Endothelial cell of umbilical vein (primary cell): ENCODE measurements at places on chromosomes 6 and 20.

DNA sequence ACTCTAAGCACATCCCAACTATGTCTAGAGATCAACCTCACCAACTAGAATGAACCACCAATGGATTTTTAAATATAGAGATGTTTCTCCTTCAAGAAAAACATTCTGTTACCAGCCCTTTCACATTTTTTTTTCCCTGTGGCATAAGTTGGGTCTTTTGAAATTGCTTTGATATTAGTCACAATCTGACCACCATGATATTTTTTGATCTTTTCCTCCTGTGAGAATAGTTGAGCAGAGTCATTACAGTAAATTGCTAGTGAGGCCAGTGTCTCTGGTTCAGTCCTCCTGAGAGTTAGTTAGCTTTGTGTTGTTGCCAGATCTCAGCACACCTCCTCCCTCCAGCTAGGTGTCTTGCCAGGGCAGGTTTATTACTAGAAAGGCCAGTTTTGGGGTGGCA lies 79.7 kb upstream of the MYLIP start:
- DNase-seq, result no peak

DNA sequence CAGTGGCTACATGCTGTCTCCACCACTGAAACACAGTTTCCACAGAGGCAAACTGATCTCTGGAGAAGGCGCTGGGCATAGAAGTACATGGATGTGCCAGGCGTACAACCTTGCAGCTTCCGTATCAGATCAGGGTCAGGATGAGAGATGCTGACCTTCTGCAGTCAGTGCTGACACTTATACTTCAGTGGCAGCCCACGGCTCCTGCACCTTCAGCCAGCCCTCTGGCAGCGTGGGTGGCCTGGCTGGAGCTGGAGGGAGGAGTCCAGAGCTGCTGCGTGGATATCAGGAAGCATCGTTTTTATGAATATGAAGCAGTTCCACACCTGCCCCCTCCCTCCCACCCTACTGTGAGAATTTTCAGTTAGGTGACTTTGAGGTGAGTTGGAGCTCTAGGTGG lies 149.3 kb downstream of the CFAP61 start:
- no peak for DNase-seq

GRCh38 chr6:129634411-129635230 lies 75.4 kb downstream of the ARHGAP18 start:
- DNase-seq, result no peak

DNA sequence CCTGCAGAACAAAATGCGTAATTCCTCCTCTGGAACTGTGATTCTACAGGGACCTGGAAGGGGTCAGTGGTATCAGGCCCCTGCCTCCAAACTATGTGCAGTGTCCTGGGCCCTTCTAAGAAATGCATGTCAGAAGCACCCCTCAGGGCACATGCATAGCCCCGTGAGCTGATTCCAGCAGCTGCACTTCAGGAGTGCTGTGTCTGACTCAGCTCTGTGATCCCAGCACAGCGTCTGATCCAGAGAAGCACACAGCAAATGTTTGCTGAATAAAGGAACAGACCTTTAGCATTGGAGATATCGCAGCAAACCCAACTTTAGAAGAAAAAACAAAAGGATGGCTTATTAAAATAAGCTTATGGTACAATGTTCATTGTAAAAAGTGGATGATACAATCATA lies 15.8 kb upstream of the MAFB start:
- no peak for DNase-seq

DNA sequence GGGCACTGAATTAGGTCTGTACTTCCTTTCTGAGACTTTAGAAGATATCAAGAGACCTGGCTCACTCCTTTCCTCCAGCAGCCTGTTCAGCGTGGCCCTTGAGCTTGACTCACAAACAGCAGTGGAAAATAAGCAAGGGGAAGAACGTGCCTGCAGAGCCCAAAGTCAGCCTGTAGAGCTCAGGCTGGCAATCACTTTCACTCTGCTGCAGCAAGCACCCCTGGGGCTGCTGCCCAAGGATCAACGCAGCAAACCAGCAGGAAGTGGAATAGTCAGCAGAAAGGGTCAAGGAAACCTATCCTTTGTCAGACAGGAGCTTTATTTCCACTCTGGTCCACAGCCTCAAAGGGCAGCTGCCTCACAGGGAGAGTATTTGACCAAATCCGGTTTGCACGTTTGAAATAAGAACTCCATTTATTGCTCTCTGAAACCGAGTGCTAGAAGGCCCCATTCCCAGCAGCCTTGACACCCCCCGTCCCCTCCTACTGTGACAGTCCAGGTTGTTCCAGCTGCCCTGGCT lies 77.4 kb downstream of the PRDM1 start:
- DNase-seq, result no peak

DNA sequence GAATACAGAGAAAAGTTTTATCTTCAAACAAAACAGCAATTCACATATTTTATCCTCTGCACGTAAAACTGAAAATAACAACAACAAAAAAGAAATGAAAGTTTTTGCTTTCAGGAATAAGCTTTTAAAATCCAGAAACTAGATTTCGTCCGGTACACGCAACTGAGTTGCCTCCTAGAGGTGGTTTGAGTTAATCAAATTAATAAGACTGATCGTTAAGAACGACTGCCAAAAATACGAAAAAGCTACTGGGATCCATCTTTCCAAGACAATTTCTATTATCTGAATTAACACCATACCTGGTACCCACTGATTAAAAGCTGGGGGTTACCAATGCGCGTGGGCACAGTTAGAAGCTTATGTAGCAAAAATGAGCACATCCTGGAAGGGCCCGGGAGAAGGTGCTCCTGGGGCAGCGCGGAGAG lies 669 bp downstream of the PDCD2 start:
- DNase-seq, result no peak

DNA sequence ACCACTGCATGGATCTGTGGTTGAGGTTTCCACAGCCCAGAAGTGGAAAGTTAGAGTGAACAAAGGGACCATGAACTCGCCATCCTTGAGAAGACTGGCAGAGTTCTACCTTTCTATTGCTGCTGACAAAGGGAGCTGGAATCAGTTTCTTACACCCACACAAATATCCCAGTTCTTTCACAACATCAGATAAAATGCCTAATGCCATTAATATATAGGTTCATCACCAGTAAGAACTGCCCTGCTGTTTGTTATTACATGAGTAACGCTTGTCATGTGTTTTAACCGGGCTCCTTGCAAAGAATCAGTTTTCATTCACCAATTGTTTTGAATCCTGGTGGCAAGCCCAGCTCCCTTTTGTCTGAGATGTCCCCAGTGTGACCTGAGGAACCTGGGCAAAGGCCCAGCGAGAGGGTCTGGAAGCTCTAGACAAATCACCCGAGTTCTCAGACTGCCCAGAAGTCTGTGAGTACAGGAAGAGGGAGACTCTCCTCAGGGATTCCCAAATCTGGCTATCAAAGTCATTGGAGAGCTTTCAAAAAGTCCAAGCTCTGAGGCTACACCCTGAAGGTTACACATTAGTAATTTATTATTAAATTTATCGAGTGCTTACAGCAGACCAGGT lies 7.5 kb upstream of the CD164 start:
- no peak for DNase-seq

DNA sequence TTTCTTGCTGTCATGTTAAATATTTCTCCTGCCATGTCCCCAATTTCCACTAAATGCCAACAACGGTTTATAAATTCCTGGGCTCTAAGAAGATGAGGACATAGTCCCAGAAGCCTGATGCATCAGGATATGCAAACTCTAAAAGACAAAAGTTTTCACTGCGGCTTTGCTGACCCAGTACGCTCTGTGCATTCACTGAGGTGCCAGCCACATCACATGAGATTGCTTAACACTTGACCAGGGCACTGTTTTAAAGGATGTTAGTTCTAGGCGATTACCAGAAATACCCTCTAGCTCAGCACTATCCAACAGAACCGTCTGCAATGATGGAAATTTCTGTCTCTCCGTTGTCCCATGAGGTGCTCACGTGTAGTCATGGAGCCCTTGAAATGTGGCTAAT lies 19.9 kb upstream of the ADTRP start:
- DNase-seq, result no peak

GRCh38 chr6:11889572-11889971 lies 111.0 kb upstream of the ADTRP start:
- no peak for DNase-seq

GRCh38 chr6:16450285-16450684 lies 211.9 kb downstream of the GMPR start:
- no peak for DNase-seq

DNA sequence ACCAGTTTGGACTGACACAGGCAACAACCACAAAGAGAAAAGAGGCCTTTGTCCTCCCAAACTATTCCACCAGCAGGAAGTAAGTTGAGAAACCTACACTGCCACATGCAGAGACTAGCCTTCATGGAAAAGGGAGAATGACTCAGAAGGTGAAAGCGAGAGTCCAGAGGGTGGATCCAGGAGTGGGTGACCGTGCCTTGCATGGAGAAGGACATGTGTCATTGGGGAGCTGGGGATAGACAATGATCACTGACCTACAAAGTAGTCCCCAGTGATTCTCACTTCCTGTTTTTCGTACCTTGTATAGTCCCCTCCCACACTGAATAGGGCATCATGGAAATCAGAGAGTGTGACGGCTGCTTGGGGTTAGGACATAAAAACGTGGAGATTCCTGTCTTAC lies 91.9 kb downstream of the MYLK4 start:
- no peak for DNase-seq

DNA sequence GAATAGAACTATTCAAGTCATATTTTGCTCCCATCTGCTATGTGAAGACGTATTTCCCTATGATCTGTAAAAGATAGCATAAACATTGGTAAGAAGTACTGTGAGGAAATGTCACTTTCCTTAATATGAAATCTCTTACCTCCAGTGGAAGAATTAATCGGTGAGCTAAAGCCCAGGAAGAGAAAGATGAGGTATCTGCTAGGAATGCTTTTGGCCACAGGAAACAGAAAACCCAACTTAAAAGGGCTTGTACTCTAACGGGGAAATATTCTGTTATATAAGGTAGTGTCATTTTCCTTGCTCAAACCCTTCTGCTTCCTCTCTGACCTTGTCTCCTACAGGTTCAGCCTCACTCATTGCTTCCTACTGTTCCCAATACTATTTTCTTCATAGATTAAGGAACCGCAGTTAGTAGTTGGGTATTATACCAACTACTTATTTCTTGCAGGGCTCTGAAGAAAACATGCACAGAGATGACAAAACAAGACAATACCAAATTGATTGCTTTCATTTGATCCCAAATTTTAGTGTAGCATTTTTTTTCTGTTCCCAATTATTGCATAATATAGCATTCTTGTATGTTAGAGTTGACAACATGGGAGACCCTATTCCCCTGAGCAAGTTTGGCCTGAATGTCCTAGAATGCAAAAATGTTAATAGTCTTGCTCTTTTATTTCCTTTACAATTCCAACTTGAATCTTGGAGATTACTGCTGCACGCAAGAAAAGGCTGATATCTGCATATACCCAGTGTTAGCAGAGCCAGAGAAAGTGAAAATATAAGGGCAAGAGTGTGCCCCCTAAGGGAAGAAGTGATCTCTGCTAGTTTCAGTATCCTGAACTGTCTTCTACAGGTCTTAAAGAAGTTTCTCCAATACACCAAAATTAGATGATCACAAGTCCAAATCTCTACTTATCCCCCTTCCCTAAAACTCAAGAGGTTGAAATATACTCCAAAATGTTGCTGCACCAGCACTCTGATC lies 65.3 kb downstream of the AFG1L start:
- DNase-seq, result no peak

DNA sequence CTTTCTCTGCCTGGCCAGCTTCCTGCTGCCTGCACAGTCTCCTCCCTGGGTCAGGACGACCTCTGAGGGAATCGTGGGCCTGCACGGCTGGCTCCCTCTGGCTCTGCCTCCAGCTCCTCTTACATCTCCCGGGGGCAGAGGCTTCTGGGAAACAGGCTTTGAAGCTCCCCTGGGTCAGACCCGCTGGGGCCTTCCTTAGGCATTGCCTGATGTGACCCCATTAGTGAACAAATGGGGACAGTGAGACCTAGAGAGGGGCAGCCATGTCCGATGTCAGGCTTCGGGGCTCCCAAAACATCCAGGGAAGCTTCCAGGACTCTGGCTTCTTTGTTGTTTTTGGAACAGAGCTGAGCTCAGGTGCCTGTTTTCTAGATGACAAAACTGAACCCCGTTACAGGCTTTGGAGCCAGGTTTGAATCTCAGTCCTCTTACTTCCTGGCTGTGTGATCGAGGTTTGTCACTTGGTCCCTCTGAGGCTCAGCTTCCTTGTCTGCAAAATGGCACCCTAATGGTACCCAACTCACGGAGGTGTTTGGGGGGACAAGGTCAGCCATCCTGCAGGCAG lies 94.3 kb downstream of the CEBPB start:
- no peak for DNase-seq

DNA sequence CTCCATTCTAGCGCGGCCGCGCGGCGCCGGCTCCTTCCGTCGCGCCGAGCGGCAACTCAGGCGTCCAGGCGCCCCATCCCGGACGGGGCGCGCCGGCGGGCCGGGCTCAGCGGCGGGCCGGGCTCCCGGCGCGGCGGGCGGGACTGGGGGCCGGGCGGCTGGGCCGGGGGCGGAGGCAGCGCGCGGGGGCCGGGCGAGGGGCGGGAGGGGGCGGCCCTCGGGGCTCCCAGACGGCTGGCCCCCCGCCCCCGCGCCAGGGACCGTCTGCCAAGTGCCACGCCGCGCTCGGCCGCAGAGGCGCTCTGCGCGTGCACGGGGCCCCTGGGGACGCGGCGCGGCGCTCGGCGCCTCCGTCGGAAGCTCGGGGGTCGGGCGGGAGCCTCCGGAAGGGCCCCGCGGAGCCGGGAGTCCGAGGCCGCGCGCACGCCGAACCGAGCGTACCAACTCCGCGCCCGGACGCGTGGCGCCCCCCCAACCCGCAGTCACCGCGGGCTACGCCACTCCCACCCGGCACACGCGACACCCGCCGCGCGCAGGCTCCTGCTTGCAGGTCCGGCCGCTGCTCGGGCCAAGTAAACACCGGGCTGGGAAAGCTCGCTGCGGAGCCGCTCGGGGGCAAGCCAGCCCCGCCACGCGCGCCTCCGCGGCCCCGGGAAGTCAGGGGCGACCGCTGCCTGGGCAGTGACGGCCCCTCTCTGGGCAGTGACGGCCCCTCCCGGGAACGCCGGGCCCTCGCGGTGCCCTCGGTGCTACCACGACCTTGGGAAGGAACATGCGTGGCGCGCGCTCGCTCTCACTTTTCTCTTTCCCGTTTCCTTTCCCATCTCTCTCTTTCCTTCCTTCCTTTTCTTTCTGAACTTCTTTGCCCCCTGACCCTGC lies at the start of gene PREX1:
TSS of gene PREX1 (minus strand) at position 145 of the 879 bp plus-strand sequence. CDS start at position 6, 139 bp downstream.
- peak; percentile 81 for DNase-seq

GRCh38 chr6:101150226-101150625 lies 243.3 kb upstream of the GRIK2 start:
- DNase-seq, result no peak
